HuH-7.5 (cell line): ENCODE measurements at places on chromosomes 2 and 18.

DNA sequence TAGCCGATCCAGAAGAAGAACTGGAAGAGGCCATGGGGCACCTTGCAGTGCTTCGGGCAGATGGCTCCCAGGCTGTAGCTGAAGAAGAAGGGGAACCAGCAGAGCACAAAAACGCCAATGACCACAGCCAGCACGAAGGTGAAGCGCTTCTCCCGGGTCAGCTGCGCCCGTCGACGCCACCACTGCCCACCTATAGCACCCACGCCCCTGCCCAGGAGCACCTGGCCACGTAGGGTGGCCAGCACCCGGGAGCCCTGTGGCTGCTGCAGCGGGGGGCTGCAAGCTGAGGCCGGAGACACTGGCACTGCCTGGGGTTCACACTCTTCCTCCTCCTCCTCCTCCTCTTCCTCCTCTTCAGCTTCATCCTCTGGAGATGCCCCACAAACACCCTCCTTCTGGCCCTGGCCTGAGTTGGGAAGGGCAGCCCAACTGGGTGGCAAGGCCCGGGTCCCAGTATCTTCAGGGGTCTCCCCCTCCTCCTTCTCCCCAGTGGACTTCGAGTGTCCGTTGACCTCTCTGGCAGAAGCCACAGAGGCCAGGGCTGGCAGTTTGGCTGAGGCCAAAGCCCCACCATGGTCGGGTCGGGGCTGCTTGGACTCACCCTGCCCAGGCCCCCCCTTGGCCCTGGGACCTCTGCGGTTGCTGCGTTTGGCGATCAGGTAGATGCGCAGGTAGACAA lies 1.3 kb downstream of the ADRA2B start:
- DNase-seq: no peak

- DNase-seq: no peak
These were observed 16.7 kb upstream of the BZW1 start for GRCh38 chr2:200795028-200795440.

DNA sequence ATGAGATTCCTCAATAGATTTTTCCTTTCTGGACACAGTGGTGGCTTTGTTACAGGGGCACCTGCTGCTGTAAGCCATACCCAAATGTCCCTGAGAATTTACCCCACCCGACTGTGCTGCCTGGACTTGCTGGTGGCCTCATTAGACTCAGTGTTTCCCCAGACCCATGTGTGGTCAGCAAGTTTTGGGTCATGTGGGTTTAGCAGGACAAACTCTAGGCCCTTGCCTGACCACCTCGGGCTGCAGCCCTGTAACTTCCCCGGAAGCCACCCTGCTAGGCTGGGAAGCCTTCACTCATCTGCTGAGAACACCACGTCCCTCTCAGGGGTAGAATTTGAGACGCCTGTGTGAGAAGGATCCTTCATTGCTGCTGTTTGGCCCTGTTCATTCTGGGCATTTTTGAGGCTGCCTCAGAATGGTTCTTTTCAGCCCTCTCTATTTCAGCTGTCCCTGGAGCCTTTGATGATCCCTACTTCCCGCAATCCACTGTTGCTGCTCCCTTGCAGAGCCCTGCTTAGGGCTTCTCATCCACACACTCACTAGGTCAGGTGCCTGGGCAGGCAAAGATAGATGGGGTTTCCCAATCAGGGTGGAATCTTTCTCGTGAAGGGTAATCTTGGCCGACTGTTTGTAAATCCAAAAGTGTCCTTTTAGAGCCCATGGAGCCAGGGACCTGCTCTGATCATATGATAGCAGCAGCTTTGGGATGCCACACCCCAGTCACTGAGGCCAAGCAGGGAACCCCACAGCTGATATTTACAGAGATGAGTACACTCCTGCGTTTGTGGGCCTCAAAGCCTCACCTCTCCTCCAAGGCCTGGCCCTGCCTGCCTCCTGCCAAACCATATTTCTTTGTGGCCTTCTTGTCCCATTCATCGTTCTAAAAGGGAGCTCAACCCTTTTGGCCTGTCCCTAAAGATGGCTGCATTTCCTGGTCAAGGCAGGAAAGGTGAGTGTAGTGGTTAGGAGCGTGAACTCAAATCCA lies 6.7 kb downstream of the EHD3 start:
- no peak for DNase-seq

DNA sequence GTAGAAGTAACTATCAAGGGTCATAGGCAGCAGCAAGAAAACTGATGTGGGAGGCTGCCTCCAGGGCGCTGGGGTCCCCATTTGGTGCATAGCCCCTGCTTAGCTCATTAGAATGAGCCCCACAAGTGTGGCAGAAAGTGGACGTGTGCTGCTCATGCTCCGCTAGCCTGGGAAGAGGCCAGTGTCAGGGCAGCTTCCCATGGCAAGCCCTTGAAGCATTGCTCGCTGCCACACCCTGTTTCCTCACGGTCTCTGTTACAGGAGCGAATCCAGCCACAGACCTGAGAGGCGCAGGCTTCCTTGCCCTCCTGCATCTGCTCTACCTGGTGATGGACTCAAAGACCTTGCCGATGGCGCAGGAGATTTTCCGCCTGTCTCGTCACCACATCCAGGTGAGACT lies 22.5 kb downstream of the ELMOD3 start:
- no peak for DNase-seq

GRCh38 chr18:61845197-61845596 lies 47.6 kb downstream of the RNF152 start:
- no peak for DNase-seq

DNA sequence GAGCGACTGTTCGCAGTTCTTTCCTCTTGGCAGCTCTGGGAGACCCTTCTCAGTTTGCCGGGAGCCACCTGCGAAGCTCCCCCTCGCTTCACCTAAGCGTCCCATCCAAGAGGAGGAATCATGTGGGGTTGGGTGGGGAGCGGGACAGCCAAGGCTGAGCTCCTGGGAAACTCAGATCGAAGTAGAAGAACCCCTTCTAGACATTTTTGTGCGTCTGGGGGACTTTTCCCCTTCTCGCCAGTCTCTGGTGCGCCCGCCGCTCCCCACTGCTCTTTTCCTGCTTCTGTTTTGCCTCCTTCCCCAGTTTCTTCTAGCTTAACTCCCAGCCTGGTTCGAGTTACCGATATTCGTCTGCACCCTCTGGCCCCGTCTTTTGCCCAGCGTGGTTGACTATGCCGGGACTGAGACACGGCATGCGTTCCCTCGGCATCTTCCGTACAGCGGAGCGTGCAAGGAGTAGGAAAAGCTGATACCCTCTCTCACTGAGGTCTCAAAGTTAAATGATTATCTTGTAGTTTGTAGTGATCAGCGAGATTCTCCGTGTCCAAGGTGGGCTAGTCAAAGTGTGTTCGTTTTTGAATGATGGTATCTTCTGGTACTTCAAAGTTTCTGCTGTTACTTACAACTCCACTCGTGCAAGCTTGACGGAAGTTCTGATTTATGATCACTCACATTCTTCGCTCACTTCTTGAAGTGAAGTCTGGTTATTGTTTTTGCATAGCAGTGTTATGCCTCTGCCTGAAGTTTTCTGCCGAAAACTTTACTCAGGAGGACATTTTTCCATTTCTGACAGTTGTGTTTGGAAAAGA lies 664 bp downstream of the CAMKMT start:
- peak; percentile 10 for DNase-seq

DNA sequence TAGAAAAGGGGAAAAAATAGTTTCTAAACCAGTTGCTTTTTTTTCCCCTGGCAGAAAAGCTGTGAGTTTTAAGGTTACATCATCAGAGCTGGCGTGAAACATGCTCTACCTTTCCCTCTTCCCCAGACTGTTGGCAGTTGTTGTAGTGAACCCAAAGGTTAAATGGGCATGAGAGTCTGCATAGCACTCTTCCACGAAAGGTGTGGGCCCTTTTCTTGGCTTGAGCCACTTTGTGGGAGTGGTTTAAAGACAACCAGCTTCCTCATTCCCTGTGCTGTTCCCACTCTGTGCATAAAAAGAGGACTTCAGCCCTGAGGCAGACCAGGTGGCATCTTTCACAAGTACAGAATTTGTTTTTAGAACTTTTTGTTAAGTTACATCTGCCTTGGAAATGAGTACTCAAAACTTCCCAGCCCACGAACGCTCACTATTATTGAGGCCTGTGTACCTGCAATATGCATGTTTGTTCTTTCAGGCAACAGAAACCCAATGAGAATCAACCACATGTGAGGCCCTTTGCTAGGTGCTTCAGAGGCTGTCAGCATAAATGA lies 243.8 kb downstream of the BABAM2 start:
- no peak for DNase-seq

GRCh38 chr2:97931118-97931857 lies 64.5 kb downstream of the TMEM131 start:
- DNase-seq: no peak

DNA sequence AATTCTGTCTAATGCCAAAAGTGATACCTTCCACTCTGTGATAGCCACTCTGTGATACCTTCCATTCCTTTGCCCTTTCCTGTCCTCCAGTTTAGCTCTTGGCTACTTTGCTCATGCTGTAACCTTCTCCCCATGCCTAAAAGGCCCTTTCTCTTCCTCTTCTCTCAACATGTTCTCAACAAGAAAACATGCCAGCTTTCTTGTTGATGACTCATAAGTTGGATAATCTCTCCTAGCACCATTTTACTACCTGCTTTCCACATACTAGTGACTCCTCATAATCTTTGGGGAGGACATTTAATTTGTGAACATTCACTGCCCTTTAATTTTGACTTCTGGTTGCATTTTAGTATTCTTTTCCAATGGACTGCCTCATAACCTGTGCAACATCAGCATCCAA lies 55.9 kb upstream of the NT5C1B start:
- DNase-seq: no peak

DNA sequence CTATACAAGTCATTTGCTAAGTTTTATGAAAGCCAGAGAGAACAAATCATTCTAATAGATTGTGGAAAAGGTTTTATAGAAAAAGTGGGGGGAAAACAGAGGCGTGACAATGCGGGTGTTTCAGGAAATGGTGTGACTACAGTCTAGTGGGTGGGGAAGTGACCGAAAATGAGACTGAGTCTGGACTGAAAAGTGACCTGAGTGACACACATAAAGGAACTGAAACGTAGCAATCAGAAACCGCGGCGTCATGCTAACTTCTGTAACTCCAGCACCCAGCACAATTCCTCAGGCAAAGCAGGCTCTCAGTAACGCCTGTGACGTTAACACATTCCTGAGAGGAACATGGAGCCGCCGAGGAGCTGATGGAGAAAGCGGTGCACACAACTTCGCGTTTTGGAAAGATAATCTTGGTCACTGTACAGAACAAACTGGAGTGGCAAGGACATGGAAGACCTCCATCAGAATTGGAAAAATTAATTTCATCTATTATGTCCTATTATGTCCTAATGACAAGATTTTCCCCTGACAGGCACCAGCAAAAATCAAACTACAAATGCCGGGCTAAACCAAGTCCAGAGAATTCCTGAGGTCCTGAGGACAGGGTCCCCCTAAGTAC lies 1.4 kb upstream of the CD226 start:
- no peak for DNase-seq

GRCh38 chr2:215500466-215500865 lies 64.6 kb upstream of the FN1 start:
- DNase-seq: no peak

- no peak for DNase-seq
These were observed 60.3 kb upstream of the AGPS start for GRCh38 chr2:177332026-177332991.
